ENCODE measurements at places on chromosomes 2 and 18.

DNA sequence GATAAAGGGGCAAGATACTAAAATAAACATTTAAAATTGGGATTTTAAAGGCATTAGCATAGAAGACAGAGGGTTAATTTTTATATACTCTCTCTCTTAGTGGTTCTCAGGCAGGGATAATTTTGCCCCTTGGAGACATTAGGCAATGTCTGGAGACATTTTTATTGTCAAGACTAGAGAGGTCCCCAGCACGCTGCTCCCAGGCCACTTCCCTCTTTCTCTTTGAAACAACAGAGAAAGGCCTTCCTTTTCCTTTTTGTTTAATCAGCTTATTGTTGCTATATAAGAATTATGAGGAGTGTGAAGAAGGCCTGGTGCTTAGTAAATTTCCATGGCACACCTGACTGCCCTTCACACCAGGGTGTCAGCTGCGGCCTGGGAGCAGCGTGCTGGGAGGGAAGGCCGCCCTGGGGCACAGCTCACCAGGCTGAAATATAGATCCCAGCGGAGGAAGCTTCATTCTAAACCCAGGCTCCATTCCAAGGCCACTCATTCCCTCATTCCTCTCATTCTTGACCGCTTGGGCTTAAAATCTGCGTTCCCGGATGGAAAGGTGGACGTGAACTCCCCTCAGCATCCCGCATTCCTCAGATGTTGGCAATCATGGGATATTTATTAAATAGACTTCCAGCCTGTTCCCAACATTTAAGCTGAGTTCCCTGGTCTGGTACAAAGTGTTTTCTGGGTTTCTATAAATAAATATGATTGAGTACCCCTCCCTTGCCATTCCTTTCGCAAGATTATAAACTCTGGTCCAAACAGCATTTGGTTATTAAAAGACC lies 22.5 kb downstream of the SLC14A2 start:
- DNase-seq = no peak

GRCh38 chr18:34023471-34023870 lies 201.2 kb downstream of the NOL4 start:
- no peak for DNase-seq

- no peak for DNase-seq
Measured at GRCh38 chr2:127560201-127560930, 24.9 kb downstream of the MYO7B start.

GRCh38 chr2:240670950-240671349 lies 11.7 kb downstream of the AQP12B start:
- no peak for DNase-seq

- no peak for DNase-seq
Measured at GRCh38 chr2:73028841-73029240, 42.7 kb downstream of the SFXN5 start.

DNA sequence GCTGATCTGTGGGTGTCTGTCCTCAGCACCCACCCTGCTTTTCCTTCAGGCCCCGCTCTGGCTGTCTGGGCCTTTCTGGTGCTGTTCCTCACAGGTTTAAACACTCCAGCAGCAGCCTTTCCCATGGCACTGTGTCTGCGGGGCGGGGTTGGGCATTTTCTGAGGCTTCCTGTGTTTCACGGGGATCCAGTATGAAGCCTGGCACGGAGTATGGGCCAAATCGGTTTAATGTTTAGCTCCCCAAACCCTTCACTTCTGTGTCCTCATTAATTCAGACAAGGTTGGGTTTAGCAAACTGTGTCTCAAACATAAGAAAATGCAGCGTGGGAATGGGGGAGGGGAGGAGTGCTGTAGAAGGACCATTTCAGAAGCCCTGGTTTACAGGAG lies 44.9 kb downstream of the HPCAL1 start:
- no peak for DNase-seq

- no peak for DNase-seq
Measured at GRCh38 chr2:206127656-206128055, 31.6 kb downstream of the NDUFS1 start.

DNA sequence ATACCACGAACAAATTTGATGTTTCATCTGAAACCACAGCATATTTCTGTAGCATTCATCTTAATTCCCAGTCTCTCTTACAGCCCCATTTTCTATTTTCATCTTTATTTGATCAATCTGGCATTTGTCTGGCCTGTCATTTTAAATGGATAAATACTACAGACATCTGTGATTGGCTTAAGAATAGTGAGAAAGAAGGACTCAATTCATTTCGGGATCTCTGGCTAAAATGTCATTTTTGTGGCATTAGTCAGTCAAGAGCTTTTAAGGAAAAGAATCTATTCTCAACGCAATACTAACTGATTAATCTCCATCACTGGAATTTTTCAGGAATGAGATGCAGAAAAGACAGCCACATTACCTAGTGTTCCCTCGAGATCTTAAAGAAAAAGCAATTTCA lies 585.9 kb downstream of the IRS1 start:
- DNase-seq = no peak

DNA sequence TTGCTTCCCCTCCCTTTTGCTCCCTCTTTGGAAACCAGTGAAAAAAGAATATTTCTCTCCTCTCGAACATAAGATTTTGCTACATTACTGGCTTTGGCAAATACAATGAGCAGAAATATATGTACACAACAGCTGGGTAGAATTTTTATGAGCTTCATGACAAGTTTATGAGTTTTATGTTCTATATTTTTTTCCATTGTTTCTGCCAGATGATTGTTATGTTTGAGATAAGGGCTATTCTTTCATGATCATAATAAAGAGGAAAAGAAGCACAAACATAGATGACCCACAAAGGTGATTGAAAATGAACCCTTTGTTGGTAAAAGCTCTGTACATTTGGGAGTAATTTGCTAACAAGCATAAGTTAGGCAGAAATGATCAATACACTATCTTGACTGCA lies 14.8 kb upstream of the TFPI start:
- DNase-seq = no peak

- DNase-seq = no peak
Measured at GRCh38 chr2:225367482-225367881, 32.0 kb upstream of the NYAP2 start.

DNA sequence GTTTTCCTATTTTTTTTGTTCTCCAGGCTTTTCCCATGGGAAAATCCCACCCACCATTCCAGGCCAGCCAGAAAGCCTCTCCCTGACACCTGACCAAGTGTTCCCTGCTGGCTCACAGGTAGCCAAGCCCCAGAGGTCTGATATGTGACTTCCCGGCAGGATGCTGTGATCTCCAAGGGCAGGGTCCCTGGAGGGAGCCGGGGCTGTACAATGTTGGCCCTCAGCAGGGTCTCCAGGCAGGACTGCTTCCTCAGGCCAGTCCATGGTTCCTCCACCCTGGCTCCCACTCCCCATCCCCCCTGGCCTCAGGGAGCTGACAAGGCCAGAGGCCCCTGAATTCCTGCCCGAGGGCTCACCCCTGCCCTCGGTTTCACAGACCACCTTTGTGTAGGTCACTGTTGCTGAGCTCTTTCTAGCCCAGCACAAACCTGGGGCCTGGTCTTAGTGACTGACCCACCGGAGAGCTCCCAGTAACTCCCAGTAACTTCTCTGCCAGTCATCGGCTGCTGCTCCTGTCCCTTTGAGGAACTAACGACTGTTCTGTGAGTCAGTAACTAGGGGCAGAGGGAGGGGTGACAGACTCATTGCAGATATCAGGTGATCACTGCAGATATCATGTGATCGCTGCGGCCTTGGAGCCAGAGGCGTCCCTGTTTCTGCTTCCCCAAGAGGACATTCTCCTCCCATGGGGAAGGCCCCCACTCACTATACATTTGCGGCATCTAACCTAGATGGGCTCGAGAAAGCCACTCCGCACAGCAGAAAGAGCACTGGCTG lies 38.7 kb downstream of the SDC1 start:
- no peak for DNase-seq

Data from stimulated activated CD8-positive, alpha-beta memory T cell treated with anti-CD3 and anti-CD28 coated beads, Interleukin-7, amount 100 ng/mL, for 1 hour (primary cell).